ENCODE measurements at places on chromosomes 11 and 22.
A peak's percentile ranks its signal among the peaks of the same experiment; 100 is the strongest.

- peak; percentile 89 for DNase-seq
These were observed 109.8 kb downstream of the NAT10 start for GRCh38 chr11:34214961-34215805.

- DNase-seq: no peak
These were observed 8.3 kb downstream of the FTH1 start for GRCh38 chr11:61959114-61959513.

DNA sequence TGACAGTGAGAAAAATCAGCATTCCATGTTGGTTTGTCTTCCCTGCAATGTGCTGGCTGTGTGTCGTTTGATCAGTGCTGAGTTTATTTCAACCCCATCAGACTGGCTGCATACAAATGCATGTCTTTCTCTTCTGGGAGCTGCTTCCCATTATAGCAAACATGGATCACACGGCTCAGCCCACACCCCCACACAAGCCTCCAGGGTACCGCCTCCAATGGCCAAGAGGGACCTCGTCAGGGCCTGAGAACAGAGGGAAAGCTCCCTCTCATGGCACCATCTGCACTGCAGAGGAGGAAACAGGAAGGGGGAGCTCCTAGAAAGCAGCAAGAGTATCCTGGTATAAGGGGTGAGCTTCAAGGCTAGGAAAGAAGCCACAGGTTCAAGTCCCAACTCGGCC is 214.2 kb downstream of the LARGE1 start:
- DNase-seq: no peak

DNA sequence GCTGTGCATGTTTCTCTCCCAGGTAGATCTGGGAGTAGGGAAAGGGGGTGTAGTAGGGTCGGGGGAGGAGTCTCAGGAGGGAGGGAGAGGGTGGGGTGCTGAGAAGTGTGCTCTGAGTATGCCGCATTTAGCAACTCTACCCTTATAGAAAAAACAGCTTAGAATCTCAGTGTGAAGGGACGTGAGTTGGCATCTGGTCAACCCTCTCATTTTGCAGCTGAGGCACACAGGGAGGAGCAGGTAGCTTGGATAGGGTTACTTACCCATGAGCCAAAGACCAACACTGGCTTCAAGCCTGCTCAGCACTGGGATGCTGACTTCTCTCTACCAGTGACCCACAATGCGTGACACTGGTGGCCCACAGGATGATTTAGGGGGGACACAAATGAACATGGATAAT is 95.9 kb downstream of the FBXO7 start:
- no peak for DNase-seq

- DNase-seq: no peak
These were observed 789 bp downstream of the SPECC1L start for GRCh38 chr22:24271386-24271854.

DNA sequence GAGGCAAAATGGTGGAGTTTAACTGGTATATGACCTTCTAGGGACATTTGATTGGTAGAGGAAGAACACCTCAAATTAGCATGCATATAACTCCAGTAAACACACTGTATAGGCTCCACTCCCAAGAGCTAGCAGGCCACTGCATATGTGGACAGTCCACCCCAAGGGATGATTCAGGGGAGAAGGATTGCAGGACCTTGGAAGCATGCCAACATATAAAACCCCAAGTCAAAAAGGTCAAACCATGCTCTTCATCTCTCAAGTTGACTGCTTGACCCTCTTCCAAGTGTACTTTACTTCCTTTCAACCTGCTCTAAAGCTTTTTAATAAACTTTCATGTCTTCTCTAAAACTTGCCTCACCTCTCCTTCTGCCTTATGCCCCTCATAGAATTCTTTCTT is 459.9 kb upstream of the CCDC179 start:
- no peak for DNase-seq

DNA sequence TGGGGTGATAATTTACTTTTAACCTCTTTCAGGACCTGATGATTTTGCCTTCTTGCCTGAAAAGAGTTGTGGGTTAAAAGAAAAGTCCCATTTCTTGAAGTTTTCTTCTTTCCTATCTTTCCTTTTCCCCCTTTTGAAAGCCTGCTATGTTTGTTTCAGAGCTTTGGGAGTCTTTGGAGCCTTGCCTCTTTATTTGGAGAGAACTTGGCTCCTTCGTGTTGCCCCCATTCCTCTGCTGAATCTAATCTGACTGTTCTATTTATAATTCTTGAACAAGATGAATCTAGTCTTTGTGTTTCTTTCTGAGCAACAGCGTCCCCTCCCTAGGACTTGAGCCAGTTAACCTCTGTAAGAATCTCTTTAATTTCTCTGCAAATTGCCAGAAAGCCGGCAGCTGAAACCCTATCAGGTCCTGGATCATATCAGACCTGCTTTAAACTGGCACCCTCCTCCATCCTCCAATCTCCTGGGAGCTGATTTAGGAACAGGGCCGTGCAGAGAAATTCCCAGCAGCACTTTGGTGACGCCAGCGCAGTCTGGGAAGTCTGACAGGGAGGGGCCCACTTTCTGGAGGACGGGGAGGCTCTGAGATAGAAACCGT is 289.1 kb upstream of the SORL1-AS1 start:
- DNase-seq: no peak

DNA sequence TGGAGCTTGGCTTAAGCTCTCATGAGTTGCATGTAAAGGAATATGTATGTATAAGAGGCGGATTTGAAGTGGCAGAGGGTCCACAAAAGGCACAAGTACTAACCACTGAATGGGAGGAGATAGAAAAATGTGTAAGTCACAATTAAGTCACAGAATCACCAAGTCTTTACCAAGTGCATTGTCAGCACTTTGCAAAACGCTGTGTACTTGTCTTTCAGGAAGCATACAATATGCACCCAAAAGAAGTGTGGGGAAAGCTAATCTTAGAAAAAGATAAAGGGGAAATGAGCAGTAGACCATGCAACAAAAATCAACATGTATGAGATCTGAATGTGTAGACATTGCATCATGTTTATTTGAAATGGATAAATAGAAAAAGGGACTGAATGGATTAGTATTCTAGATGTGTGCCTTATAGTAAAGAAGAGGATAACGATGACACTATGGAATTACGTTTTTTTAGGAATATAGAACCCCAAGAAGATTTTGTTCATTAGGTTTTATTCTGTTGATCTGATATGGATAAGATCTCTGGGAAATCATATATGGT is 4.5 kb downstream of the CNTF start:
- no peak for DNase-seq

DNA sequence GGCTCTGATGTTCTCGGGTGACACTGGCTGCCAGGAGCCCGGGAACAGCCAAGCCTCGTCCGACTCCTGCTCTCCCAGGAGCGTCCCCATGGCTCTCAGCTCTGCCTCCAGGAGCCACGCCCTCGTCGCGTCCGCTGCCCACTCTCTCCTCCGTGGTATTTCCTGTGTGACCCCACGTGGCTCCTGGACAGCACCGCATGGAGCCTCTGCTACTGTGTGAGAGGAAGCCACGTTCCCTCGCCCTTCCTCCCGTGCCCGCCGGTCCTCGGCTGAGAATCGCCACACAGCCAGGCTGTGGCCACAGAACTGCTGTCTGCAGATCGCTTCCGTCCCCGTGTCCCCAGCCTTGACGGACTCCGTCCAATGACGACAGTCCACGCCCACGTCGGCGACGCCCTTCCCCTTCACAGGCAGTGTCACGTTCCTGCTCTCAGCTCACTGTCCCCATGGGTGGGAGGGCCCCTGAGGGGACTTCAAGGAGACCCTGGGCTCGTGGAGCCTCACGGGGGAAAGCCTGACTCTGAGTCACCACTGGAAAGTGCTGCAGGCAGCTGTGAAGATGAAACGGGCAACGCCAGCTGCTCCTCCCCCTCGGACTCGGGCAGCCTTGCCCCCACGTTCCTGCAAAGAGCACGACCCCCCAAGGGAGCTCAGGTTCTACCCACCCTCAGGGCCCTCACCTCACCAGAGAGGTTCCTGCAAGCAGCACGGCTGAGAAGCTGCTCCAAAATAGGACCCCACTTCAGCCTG is 458.5 kb downstream of the BRD1 start:
- peak; percentile 42 for DNase-seq

GRCh38 chr11:14499178-14499559 is 442 bp downstream of the COPB1 start:
- DNase-seq: peak; percentile 27

DNA sequence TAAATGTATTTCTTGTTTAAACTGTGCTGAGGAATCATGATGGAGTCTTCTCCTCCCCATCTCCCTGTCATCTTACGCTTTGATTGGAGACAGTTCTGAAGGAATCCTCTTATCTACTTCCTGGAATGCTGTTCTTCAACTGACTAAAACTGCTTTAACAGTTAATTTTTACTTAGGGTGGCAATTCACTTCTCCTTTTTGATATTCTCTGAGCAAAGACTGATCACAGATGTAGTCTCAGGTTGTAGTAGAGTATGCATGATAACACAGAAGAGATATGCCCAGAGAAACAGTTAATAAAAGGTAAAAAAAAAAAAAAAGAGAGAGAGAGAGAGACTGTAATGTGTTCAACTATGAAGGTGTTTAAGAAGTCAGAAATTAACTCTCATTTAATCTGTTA is 1.4 kb upstream of the CASP5 start:
- no peak for DNase-seq

- no peak for DNase-seq
These were observed 98.2 kb downstream of the NAV2 start for GRCh38 chr11:19810852-19811251.

DNA sequence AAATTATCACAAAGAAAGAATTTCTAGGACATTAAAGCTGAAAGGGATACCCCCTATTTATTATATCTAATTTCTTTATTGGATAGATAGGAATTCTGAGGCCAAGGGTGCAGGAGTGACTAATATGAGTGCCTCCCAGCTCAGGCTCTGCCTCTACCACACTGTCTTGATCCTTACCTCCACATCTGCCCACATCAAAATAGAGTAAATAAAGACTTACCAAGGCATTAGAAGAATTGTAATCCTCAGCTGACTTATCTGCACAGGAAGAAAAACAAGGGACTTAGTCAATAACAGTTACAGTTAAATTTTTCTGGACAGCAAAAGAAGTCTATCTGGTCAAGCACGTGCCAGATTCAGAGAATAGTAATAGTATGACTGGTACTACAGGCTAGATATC is 72.6 kb upstream of the GDPD4 start:
- DNase-seq: no peak

DNA sequence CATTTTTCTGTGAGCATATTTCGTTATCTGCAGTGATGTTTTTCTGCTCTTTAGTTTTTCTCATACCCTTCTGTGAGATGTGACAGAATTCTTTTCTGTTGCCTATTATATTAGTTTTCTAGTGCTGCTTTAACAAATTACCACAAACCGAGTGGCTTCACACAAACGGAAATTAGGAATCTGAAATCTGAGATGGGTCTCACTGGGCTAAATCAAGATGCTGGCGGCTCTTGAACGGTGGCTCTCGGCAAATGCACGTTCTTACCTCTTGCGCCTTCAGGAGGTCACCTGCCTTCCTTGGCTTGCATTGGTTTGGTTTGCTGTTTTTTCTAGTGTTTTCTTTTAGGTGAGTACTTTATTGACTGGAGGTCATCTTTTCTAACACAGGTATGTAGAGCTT is 13.0 kb downstream of the ZBED4 start:
- DNase-seq: no peak

GRCh38 chr11:122733318-122733717 is 77.8 kb downstream of the UBASH3B start:
- DNase-seq: peak; percentile 84

DNA sequence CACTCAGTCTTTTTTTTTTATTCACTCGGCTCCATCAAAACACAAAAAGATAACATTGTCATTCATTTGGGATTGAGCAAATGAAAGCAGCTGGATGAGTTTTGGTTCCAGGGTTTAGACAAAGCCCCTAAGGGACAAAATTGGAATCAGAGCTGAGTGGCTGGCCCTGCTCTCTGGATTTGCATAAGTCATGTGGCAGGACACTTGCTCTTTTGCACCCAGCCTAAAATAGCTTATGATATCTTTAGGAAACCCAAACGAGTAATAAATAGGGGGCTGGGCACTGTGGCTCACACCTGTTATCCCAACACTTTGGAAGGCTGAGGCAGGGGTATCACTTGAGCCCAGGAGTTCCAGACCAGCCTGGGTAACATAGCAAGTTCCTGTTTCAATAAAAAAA is 11.0 kb upstream of the TMEM121B start:
- DNase-seq: no peak

DNA sequence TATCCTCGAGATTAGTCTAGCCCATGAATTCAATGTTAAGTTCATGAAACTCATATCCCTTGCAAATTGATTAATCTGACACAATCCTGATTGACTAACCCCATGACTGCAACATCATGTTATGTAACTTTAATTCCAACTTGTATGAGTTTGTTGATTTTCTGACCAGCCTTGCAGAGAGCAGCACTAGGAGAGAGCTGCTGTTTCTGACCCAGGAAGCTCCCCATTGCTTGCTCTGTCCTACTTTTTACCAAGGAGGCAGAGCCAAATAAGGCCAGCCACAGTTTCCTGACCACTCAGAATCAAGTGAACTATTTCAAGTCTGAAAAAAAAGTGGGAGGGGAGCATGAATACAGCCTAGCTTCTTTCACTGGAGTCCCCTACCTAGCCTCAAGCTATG is 13.2 kb downstream of the MPZL3 start:
- no peak for DNase-seq

GRCh38 chr11:72240461-72241290 is 3.3 kb downstream of the PHOX2A start:
- no peak for DNase-seq

DNA sequence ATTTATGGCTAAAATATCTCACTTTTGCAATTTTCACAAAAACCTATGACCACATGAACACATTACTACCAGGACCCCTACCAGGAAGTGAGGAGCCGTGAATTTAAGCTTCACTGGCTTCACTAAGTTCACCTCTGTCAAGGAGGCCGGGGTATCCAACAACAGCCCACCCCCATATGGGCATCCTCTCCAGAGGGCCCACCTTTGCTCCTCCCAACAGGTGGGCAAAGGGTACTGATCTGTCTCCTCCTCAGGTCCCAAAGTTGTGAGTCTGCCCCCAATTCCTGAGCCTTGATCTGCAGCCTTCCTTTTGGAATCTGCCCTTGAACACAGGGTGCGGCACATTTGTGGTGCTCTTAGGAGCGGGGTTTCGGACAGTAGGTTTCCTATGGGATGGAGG is 66.9 kb downstream of the OTOG start:
- no peak for DNase-seq

DNA sequence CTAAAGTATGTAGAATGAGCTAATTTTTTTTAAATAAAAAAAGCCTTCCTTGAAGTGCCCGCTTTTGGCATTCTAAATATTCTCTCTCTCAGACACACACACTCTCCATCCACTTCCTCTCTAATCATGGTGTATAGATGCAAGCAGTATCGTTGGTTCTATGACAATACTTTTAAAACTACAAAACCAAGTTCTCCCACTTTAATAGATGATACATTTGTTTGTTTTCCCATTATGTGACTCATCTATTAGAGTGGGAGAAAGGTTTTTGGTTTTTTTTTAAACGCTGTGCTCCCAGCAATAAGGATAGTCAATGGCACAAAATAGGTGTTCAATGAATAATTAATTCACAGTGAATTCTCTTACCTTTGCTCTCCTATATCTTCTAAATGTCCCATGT is 44.6 kb downstream of the FZD4 start:
- no peak for DNase-seq

- no peak for DNase-seq
These were observed 85.3 kb downstream of the GAB2 start for GRCh38 chr11:78332174-78332866.

GRCh38 chr11:8679006-8679405 is 3.5 kb downstream of the TRIM66 start:
- DNase-seq: no peak

Data from MG63 (cell line).